NCI-H69 (cell line): ENCODE measurements at places on chromosomes 3 and 15.
A peak's percentile ranks its signal among the peaks of the same experiment; 100 is the strongest.

- DNase-seq: no peak
Measured at GRCh38 chr3:107201146-107201545, 176.1 kb upstream of the CCDC54 start.

DNA sequence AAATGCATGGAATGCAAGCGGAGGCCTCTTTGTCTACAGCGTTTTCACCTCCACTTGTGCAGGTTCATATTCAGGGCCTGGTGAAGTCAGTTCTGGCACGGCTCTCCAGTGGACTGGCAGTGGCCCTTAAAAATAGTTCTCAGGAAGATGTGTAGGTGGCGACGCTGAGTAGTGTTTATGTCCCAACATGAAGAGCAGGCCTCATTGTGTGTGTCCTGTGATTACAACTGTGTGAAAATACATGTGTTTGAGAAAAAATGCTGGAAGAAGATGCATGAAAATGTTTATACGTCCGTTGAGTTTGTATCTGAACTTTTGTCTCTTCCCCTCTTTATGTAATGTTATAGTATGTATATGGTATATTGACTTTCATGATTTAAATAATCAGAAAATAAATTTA is 7.2 kb downstream of the LIPC start:
- DNase-seq: peak; percentile 80

GRCh38 chr15:76204916-76205460 is 106.3 kb downstream of the ETFA start:
- no peak for DNase-seq

GRCh38 chr15:73879426-73879825 is 6.1 kb downstream of the TBC1D21 start:
- DNase-seq: no peak

DNA sequence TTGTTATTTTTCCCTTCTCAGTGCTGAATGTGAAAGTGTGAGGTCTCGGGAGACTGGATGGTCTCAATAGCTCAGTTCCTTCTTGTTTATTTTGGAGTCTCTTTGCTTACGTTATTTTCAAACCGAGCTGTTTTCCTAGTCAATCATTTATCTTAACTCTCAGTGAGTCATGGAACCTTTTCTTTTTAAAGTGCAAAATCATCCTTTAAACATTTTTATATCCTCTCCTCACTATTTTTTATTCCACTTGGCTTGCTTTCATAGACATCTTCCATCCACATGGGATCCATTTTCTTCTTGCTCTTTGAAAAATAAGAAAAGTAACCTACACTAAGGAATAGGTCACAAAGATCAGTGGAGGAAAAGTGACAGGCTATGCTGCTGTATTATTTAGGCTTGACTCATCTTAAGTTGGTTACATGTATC is 497.8 kb downstream of the NAALADL2 start:
- DNase-seq: no peak

- DNase-seq: peak; percentile 4
Measured at GRCh38 chr15:83283813-83284558, 478 bp downstream of the BNC1 start.

DNA sequence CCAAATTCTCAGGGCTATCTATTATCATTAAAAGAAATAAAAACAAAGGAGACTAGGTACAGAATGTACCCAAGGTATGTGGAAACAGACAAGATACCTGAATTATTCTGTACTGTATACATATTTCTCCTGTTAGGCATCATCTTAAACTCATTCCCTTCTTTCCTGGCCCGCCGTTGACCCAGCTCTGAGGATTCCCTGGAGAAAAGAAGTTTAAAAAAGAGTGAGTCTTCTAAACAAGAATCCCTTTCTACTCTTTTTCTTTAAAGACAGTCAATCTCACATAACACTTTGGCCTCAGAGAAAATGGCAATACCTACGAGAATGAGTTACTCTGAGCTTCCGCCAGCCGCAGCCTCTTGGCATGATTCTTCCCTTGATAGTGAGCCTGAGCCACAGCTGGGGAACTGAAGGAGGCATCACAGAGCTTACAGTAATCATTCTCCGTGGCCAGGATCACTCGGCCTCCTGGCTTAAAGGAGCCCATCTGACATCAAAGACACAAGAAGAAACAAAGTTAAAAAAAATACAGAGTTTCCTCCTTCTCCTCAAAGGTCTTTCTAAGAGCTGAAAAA is 44.2 kb downstream of the ZMAT3 start:
- DNase-seq: no peak

- DNase-seq: no peak
Measured at GRCh38 chr3:195201295-195201694, 69.7 kb downstream of the XXYLT1 start.

GRCh38 chr15:93250209-93250608 is 161.2 kb upstream of the RGMA start:
- no peak for DNase-seq

DNA sequence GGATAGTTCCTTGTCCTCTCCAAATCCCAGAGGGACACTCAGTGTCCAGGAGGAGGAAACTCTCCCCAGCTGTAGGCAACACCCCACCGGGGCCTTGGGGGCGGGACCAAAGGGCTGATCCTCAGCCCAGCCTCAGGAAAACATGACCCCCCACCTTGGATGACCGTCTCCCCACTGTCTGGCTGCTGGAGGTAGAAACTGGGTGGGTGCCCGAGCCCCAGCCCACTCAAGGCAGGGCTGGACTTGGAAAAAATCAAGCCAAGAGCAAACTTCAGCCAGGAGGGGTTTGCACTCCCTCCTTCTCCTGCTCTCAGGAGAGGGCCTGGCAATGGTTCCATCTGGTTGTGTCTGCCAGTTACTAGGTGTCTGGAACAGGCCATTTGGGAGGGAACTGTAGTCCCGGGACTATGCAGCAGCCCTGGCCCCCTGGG is 3.6 kb upstream of the RASL12 start:
- DNase-seq: no peak

DNA sequence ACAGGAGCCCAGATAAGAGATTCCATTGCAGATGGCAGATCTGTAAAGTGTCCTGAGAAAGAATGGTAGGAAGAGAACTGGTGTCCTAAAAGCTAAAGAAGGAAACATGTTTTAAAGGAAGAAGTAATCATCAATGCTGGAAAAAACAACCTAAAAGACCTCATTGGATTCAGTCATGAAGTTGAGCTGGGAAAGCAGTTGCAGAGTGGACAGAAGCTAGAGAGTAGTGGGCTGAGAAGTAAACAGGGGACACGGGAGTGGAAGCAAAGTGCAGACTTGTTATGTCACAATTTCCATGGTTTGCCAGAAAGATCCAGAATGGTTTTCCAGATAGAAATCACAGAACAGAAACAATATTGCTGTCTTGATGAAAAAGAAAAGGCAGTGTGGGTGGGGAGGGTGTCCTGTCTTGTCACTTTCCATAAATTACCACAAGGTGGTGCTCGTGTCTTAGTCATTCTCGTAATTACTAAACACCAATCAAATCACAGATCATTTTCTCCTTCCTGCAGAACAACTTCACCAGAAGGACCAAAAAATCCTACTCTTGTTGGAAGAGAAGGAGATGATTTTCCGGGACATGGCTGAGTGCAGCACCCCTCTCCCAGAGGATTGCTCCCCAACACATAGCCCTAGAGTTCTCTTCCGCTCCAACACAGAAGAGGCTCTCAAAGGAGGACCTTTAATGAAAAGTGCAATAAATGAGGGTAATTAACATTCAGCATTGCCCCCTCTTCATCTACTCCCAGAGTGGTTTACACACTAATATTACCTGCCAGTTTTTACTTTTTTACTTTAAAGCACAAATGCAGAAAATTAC is 64.5 kb downstream of the KLHL25 start:
- DNase-seq: peak; percentile 61

DNA sequence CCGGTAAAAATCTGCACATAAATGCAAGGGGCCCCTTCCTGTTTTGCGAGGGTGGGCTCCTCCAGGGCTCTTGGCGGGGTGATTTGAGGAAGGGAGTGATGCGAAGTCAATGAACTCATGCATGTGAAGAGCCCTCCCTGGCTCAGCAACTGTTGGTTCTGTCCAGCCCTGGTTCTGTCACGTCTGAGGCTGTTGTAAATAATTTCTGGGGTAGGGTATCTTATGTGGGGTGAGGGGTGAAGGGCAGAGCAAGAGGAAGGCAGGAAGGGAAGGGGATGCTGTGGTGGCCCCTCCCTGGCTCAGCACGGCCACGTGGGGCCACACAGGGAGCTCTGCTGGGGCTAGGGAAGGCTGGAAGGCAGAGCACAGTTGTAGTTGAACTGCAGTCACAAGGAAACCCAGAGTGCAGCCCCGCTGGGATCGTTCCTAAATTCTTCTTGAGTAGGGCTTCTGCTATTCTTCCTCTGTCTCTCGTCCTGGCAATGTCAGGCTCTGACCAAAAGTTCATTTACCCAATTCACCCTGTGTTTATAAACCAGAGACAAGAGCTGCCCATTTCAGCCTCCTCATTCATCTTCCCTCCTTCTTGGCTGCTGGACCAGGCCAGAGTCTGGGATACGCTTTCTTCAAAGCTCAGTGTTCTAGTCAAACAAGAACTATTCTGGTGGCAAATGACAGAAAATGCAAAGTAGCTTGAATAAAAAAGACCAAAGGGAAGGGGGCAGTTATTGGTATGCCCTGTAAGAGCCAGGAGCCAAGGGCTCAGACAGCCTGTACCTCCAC is 14.8 kb upstream of the TOPBP1 start:
- DNase-seq: no peak

GRCh38 chr15:77526595-77527163 is 106.0 kb downstream of the HMG20A start:
- DNase-seq: no peak

- peak; percentile 95 for DNase-seq
Measured at GRCh38 chr3:189602471-189602870, 28.7 kb upstream of the TP63 start.

DNA sequence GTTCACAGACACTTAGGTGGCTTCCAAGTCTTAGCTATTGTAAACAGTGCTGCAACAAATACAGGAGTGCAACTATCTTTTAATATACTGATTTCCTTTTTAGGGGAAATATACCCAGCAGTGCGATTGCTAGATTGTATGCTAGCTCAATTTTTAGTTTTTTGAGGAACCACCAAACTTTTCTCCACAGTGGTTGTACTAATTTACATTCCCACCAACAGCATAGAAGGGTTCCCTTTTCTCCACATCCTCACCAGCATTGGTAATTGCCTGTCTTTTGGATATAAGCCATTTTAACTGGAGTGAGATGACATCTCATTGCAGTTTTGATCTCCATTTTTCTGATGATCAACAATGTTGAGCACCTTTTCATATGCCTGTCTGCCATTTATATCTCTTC is 58.9 kb downstream of the ZNF148 start:
- DNase-seq: no peak

GRCh38 chr3:144763878-144764454 is 792.3 kb downstream of the DIPK2A start:
- DNase-seq: no peak

DNA sequence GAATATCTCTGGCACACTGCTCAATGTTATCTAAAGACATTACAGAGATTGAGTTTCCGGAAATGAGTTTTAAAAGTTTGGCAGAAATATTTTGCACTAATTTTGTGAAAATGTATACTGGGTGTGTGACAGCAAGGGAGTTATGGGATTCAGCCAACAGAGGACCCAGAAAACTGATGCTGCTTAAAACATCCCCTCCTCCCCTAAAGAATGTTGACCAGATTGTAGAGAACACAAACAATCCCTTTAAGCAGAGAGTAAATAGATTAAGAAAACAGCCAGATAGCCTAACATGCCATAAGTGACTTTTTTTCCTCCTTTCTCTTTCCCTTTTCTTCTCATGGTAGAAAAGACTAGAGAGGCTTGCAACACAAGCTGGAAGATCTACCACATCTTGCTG is 928.0 kb upstream of the ALCAM start:
- no peak for DNase-seq

DNA sequence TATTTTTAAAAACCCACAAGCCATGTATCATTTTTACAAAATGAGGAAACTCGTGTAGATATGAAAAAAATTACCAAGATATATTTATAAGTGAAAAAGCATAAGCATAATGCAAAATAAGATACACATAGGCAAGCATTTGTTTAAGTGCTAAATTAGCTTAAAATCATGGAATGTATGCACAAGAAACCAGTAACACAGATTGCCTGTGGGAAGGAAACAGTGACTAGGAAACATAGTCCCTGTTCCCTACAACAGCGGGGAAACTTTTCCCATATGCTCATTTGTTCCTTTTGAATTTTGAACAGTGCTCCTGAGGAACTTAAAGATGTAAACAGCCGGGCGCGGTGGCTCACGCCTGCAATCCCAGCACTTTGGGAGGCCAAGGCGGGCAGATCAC is 169.5 kb downstream of the PDE8A start:
- no peak for DNase-seq

DNA sequence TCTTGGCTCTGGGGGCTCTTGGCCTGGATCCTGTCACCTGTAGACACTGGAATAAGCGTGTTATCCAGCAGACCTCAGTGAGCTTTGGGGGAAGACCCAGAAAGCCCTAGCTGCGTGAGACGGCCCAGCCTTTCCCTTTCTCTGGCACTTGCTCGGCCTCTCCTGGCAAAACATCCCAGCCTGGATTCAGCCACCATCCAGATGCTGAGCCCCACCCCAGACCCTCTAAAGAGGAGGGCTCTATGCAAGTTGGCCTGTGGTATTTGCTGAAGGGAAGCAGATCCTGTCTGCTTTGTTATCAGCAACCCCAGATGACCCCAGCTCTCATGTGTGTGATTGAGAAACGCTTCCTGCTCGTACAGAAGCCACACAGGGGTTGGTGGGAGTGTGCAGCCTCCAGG is 267.2 kb downstream of the FAM43A start:
- DNase-seq: no peak

- DNase-seq: no peak
Measured at GRCh38 chr15:46552316-46552715, 917.5 kb downstream of the SQOR start.

GRCh38 chr3:123295171-123295900 is 93.6 kb downstream of the SEC22A start:
- DNase-seq: no peak

- DNase-seq: no peak
Measured at GRCh38 chr3:138888560-138888959, 53.8 kb upstream of the PIK3CB start.

DNA sequence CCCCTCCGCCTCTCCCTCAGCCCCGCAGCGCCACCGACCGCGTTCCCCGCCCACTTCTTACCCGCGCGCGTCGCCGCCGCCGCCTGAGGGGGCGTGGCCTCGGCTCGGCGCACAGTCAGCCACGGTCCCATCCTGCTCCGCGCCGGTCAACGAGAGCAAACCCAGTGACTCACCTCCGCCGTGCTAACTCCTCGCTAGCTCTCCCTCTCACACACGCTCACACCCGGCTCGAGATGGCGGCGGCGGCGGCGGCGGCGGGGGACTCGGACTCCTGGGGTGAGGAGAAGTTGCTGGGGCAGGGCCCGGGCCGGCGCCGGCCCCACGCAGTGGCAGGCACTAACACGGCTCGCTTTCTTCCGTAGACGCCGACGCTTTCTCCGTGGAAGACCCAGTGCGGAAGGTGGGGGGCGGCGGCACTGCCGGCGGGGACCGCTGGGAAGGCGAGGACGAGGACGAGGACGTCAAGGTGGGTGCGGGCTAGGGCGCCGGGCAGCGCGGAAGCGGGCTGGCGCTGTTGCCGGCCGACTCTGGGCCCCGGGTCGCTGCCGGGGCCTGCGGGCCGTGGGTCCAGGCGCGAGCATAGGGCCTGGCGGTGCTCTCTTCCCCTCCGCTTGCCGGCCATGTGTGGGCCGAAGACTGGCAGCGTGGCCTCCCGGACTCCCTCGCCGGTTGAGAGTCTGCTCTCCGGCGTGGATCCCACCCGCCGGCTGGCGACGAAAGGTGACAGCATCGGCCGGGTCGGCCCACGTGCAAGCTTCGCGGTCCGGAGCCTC is at the start of gene EIF3J:
TSS of gene EIF3J (plus strand) at position 186 of the 773 bp plus-strand sequence. CDS start at position 234, 48 bp downstream.
- DNase-seq: peak; percentile 98

- DNase-seq: no peak
Measured at GRCh38 chr15:52370010-52370409, 74.4 kb upstream of the MYO5C start.

GRCh38 chr3:129474984-129475804 is 35.2 kb downstream of the IFT122 start:
- no peak for DNase-seq
